ENCODE measurements at places on chromosomes 7 and 10.

DNA sequence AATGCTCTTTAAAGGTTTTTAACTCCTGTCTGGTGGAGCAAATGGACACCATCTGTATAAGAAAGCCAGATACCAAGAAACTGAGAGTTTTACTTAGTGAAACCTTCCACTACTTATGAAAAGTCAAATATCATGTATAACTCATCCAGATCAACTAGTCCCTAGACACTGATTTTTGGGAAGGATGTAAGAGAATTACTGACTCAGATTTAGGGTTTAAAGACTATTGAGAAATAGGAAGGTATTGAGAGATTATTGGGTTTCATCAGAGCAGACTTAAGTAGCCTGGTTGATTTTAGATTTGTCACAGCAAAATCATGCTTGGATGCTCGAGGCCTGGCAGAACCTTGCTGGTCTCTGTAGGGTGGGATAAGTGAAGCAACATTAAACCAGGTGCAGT, 3.1 kb downstream of the CSTF2T start:
- no peak for DNase-seq

- no peak for DNase-seq
Observed at GRCh38 chr10:50334273-50334672, 83.0 kb upstream of the ASAH2 start.

GRCh38 chr7:105021352-105021751, 7.3 kb downstream of the KMT2E start:
- DNase-seq, result no peak

GRCh38 chr7:27799212-27799611, 59.2 kb downstream of the TAX1BP1 start:
- no peak for DNase-seq

- no peak for DNase-seq
Observed at GRCh38 chr7:85714951-85715350, 528.1 kb upstream of the SEMA3D start.

- DNase-seq, result no peak
Observed at GRCh38 chr10:119468542-119469324, 73.8 kb downstream of the RGS10 start.

DNA sequence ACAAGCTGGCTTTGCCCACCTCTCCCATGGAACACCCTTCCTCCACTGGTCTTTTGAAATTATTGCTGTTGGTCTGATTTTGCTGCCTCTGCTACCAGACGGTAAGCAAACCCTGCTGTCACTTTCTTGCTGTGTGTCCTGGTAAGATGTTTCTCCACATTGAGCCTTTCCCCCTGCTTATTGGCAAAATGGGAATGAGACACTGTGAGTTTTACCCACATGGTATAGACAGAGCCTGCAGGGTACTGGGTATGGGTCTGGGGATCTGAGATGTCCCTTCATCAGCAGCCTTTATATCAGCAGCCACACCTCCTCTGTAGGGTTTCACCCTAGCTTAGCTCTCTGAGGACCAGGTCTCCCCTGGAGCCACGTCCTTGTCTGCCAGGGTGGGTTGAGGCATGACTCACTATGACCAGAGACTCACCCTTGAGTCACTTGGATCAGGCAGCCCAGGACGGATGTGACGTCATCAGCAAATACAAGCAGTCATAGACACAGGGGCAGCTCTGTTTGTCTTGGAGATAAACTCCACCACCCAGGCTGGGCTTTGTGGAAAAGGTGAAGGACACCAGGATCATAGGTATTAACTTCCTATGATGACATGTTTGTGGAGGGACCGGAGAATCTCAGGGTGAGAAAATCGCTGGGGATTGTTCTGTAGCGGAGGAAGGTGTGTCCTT, 17.9 kb upstream of the BAIAP2L1 start:
- DNase-seq, result no peak

Data from putamen (tissue), 1 donor.